ENCODE measurements at places on chromosomes 3 and 15. TPM values are rescaled to one million over a fixed set of nuclear protein-coding genes. Genes with fewer than 3 reads are reported as not detected.

CPN2 gene
- not detected for total RNA-seq

SCAANT1 gene
- total RNA-seq: not detected

ZKSCAN7 gene
- 1.8 TPM for total RNA-seq

CAMK1 gene
- total RNA-seq: 51.8 TPM

RASL12 gene
- not detected for total RNA-seq

SEMA3B gene
- total RNA-seq: not detected

GOLGA8S gene
- 0.07 TPM for total RNA-seq

SLMAP gene
- 38.8 TPM for total RNA-seq

VPS39 gene
- total RNA-seq: 37.0 TPM

INAFM2 gene
- total RNA-seq: 21.2 TPM

DNAJB8 gene
- total RNA-seq: not detected

SLC6A11 gene
- total RNA-seq: not detected

C3orf22 gene
- total RNA-seq: not detected

PLSCR5 gene
- not detected for total RNA-seq

ARMC8 gene
- total RNA-seq: 33.5 TPM

KNG1 gene
- not detected for total RNA-seq

ATP13A4 gene
- 0.07 TPM for total RNA-seq

KNL1 gene
- total RNA-seq: 30.9 TPM

TGM5 gene
- not detected for total RNA-seq

ALS2CL gene
- total RNA-seq: 11.2 TPM

BBS4 gene
- 42.6 TPM for total RNA-seq

NANOGP8 gene
- 0.20 TPM for total RNA-seq

CMSS1 gene
- 34.0 TPM for total RNA-seq

IMPG2 gene
- 0.07 TPM for total RNA-seq

POLR2M gene
- 69.9 TPM for total RNA-seq

RAD51 gene
- total RNA-seq: 12.3 TPM

CCDC191 gene
- 0.80 TPM for total RNA-seq

CLDN16 gene
- total RNA-seq: 0.39 TPM

SEMA4B gene
- 7.1 TPM for total RNA-seq

OSBPL10 gene
- total RNA-seq: 42.4 TPM

KBTBD8 gene
- total RNA-seq: 4.0 TPM

GLDN gene
- total RNA-seq: not detected

CHRNA3 gene
- not detected for total RNA-seq

GABRB3 gene
- not detected for total RNA-seq

SLC51A gene
- total RNA-seq: not detected

CNTN6 gene
- not detected for total RNA-seq

TTC23 gene
- total RNA-seq: 12.0 TPM

SI gene
- not detected for total RNA-seq

GADL1 gene
- 0.05 TPM for total RNA-seq

MESP1 gene
- 1.1 TPM for total RNA-seq

FBLN2 gene
- total RNA-seq: 0.07 TPM

GRAMD1C gene
- 20.1 TPM for total RNA-seq

MNS1 gene
- total RNA-seq: 1.3 TPM

GOLGA8H gene
- total RNA-seq: 0.60 TPM

SGO1 gene
- 11.8 TPM for total RNA-seq

PLCB2 gene
- total RNA-seq: 2.2 TPM

DYNC1LI1 gene
- 50.0 TPM for total RNA-seq

AGBL1 gene
- total RNA-seq: not detected

PLSCR2 gene
- not detected for total RNA-seq
